HFFc6 (cell line): ENCODE measurements at places on chromosomes 2 and 18. TPM values are rescaled to one million over a fixed set of nuclear protein-coding genes. Genes with fewer than 3 reads are reported as not detected.

- H3K27ac ChIP-seq: no peak overlapping the region
- DNase-seq: no peak
- H3K4me1 ChIP-seq: peaks cover 26% of the 10 kb centered on the region
- H3K4me3 ChIP-seq: no peak overlapping the region
Measured at GRCh38 chr2:43127941-43128558, 98.4 kb downstream of the ZFP36L2 start.

- DNase-seq: no peak
- no peaks in the 10 kb centered on the region for H3K36me3 ChIP-seq
- no peak overlapping the region for H3K4me3 ChIP-seq
- no peak overlapping the region for H3K27ac ChIP-seq
- H3K27me3 ChIP-seq: peaks cover 6% of the 10 kb centered on the region
Measured at GRCh38 chr2:202687276-202687675, 52.5 kb downstream of the FAM117B start.

DNA sequence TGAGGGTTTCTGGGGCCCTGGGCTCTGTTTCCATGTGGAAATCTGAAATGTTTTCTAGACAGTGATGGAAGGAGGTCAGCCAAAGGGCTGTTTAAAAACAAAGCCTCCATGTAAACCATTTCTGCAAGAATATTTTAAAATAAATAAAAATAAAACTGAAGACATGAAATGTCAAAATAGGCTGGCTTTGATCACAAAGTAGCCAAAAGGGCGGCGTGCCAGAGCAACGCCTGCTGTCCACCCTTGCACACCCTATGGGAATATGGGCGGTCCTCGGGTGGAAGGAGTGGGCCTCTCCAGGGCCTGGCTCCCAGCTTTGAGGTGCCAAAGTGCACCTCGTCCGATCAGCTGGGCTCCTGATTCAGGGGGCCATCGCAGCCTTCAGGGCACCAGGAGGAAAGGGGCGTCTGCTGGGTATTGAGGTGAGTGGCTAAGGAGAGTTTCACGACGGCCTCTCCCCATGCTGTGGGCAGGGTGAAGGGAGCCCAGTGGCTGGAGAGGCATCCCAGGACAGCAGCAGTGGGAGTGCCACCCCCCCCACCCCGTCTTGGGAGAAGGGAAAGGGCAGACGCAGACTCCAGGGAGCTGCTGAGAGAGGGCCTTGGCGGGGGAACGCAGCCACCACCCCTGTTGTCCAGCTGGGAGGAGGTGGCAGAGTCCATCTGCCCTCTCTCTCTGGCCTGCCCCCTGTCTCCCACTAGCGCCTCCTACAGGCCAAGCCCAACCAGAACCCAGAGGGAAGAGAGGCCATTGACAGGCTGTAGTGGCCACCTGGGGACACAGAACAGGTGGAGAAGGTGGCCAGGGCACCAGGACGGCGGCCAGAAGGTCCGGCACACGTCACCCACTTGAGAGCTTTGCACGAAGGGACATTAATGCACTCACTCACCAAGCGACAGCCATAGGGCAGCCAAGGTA is 5.7 kb upstream of the ERFE start:
- H3K4me1 ChIP-seq: peaks cover 10% of the 10 kb centered on the region
- no peaks in the 10 kb centered on the region for H3K27me3 ChIP-seq
- no peaks in the 10 kb centered on the region for H3K36me3 ChIP-seq
- DNase-seq: no peak
- H3K27ac ChIP-seq: no peak overlapping the region
- H3K4me3 ChIP-seq: no peak overlapping the region

DNA sequence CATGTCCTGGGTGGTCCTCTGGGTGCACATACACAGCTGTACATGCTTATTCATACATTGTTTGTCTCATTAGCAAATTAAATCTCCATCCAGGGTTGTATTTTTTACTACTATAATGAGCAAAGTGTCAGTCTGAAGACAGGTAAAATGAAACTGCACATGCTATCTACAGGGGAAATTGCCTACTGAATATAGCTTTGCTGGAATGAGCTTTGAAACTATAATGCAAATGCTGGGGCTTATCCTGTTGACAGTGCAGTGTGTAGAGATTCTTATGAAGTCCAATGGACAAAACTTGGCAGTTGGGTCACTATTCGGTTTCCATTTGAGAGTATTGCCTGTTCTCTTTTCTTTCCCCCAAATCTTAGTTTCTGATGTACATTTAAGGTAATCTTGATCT is 292.8 kb upstream of the LRP1B start:
- H3K4me3 ChIP-seq: no peak overlapping the region
- H3K27ac ChIP-seq: no peak overlapping the region
- no peaks in the 10 kb centered on the region for H3K36me3 ChIP-seq
- H3K27me3 ChIP-seq: no peaks in the 10 kb centered on the region
- no peaks in the 10 kb centered on the region for H3K4me1 ChIP-seq

DNA sequence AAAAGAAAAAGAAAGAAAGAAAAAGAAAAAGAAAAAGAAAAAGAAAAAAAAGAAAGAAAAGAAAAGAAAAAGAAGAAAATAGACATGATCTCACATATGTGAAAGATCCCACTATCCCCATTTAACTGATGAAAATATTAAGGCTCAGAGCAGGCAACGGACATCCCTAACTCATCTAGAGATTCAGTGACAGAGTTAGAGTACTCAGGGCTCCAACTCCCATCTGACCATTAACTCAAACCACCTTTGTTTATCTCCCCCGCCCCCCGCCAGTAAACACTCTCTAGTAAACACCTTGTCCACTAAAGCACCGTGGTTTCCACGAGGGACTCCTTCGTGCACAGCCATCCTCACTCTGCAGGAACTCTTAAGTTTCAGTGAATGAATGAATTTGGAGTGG is 142.9 kb downstream of the TGIF1 start:
- peaks cover 59% of the 10 kb centered on the region for H3K4me1 ChIP-seq
- DNase-seq: no peak
- H3K36me3 ChIP-seq: no peaks in the 10 kb centered on the region
- H3K27ac ChIP-seq: peak overlapping the region; percentile 99
- no peaks in the 10 kb centered on the region for H3K27me3 ChIP-seq
- peak overlapping the region; percentile 95 for H3K4me3 ChIP-seq

GRCh38 chr18:35490894-35491699 is 6.7 kb downstream of the INO80C start:
- DNase-seq: no peak
- H3K27ac ChIP-seq: no peak overlapping the region
- no peaks in the 10 kb centered on the region for H3K27me3 ChIP-seq
- peaks cover 15% of the 10 kb centered on the region for H3K4me1 ChIP-seq
- H3K36me3 ChIP-seq: no peaks in the 10 kb centered on the region

- no peaks in the 10 kb centered on the region for H3K4me1 ChIP-seq
- H3K36me3 ChIP-seq: no peaks in the 10 kb centered on the region; the same call in 1 of the 2 replicates
- H3K27ac ChIP-seq: no peak overlapping the region
- no peak overlapping the region for H3K4me3 ChIP-seq
Measured at GRCh38 chr2:4792126-4792525, 900.1 kb upstream of the SOX11 start.

DNA sequence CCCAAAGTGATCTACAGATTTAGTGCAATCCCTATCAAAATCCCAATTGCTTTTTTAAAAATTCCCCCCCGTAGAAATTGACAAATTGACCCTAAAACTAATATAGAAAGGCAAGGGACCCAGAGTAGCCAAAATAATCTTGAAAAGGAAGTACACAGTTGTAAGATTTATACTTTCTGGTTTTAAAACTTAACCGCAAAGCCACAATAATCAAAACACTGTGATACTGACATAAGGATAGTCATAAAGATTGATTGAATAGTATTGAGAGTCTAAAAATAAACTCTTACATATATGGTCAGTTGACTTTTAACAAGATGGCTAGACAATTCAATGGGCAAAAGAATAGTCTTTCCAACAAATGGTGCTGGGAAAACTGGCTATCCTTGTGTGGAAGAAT is 58.7 kb upstream of the GAREM2 start:
- no peak overlapping the region for H3K27ac ChIP-seq
- H3K36me3 ChIP-seq: peaks cover 13% of the 10 kb centered on the region
- no peak overlapping the region for H3K4me3 ChIP-seq
- H3K4me1 ChIP-seq: peaks cover 8% of the 10 kb centered on the region; the same call in 1 of the 2 replicates
- peaks cover 2% of the 10 kb centered on the region; the same call in 1 of the 2 replicates for H3K27me3 ChIP-seq

GRCh38 chr2:130288467-130289403 is 54.0 kb upstream of the IMP4 start:
- H3K4me3 ChIP-seq: no peak overlapping the region
- no peaks in the 10 kb centered on the region for H3K4me1 ChIP-seq
- peaks cover 1% of the 10 kb centered on the region; the same call in 1 of the 2 replicates for H3K27me3 ChIP-seq
- no peaks in the 10 kb centered on the region for H3K36me3 ChIP-seq
- DNase-seq: no peak

DNA sequence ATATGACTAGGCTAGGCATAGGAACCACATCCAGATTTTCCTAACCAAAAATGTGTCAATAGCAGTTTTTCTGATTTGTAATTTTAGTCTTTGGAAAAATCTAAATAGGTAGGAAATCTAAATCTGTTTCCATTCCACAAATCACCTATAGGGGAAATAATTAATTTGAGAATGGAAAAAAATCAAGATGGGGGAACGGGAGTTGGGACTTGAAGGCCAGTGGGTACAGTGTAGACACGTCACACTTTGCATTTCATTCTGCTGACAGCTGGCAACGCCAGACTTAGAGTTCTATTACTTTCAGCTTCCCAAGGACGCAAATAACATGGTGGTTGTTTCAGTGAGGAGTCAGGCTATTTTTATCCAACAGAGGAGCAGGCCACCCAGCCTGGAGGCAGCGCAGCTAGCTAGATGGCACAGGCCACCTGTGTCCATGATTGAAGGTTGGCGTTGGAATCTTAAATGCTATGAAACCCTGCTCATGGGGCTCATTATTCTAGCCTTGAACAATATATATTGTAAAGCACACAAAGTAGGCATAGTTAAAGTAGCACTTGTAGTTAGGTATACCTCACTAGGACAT is 23.4 kb downstream of the HNRNPA3 start:
- no peak for DNase-seq
- peak overlapping the region; percentile 12; the same call in 1 of the 2 replicates for H3K27ac ChIP-seq
- no peak overlapping the region for H3K4me3 ChIP-seq
- peaks cover 60% of the 10 kb centered on the region for H3K4me1 ChIP-seq

- DNase-seq: no peak
- no peak overlapping the region; the same call in 1 of the 2 replicates for H3K4me3 ChIP-seq
- H3K4me1 ChIP-seq: peaks cover 57% of the 10 kb centered on the region
- H3K36me3 ChIP-seq: no peaks in the 10 kb centered on the region
- no peak overlapping the region; the same call in 1 of the 2 replicates for H3K27ac ChIP-seq
- H3K27me3 ChIP-seq: no peaks in the 10 kb centered on the region
Measured at GRCh38 chr2:234690569-234691213, 193.8 kb upstream of the ARL4C start.

- no peak overlapping the region for H3K4me3 ChIP-seq
- H3K27me3 ChIP-seq: peaks cover 6% of the 10 kb centered on the region
Measured at GRCh38 chr2:201977651-201978050, 56.0 kb upstream of the FZD7 start.

Gene RAB17
- total RNA-seq: 0.13 to 0.61 TPM in 2 of 3 replicates, not detected in the other

Gene ZNF385B
- total RNA-seq: 0.16 to 0.42 TPM in 2 of 3 replicates, not detected in the other

Gene AQP12A
- total RNA-seq: not detected in 3 replicates

Gene ELOA2
- not detected in 3 replicates for total RNA-seq

Gene MGAT5
- 115 to 130 TPM (median 124 TPM) in 3 replicates for total RNA-seq

Gene GREB1L
- total RNA-seq: 1.9 and 8.3 TPM in 2 replicates

Gene SPATS2L
- total RNA-seq: 142 to 200 TPM (median 200 TPM) in 3 replicates

Gene DHRS9
- total RNA-seq: not detected in 3 replicates
